ENCODE measurements at places on chromosomes 3 and 15.

- no peak for DNase-seq
Measured at GRCh38 chr3:182810574-182811268, 17.4 kb downstream of the ATP11B start.

DNA sequence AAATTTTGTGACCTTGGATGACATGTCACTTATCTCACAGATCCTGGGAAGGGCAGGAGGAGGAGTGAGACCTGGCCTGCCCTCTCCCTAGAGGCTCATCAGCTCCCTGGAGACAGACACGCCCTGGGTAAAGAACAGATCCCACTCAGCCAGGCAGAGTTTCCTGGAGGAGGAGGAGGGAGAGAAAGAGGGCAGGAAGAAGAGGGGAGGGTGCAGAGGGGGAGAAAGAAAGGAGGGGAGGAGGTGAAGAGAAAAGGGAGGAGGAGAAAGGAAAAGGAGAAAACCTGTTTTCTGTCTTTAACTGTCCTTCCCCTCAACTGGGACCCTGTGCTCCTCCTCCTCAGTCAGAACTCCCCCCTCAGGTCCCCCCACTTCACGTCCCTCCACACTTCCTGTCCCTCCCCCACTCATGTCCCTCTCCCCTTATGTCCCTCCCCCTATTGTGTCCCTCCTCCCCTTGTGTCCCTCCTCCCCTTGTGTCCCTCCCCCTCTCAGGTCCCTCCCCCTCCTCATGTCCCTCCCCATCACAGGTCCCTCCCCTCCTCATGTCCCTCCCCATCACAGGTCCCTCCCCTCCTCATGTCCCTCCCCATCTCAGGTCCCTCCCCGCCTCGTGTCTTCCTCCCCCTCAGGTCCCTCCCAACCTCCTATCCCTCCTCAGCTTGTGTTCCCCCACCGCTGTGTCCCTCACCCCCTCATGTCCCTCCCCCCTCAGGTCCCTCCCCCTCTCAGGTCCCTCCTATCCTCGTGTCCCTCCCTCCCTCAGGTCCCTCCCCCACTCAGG is 52.3 kb upstream of the CGNL1 start:
- DNase-seq = no peak

GRCh38 chr3:196661400-196661799 is 21.9 kb downstream of the NRROS start:
- DNase-seq = no peak

DNA sequence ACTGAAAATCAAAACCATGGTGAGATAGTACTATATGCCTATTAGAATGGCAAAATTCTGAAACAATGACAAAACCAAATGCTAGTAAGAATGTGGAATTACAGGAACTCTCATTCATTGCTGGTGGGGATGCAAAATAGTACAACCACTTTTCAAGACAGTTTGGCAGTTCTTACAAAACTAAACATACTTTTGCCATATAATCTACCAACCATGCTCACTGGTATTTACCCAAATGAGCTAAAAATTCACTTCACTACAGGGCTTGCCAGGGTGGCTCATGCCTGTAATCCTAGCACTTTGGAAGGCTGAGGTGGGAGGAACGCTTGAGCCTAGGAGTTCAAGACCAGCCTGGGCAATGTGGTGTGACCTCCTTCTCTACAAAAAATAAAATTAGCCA is 40.0 kb downstream of the MYO9A start:
- no peak for DNase-seq

DNA sequence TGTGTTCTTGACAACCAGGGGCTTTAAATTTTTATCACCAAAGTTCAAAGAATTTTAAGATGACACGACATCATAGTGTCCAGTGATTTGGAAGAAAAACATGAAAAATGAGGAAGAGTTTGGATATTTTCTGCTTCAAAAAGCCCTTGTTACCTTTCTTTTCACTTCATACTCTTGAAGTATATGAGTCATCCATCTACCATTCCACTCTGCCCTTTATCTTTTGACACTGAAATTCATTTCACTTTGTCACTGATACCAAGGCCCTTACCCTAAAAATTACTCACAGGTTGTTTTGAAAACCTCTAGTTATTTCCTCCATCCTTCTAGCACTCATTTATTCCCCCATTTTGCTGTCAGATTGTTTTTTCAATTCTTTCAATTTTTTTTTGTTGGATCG is 42.7 kb downstream of the OR5H15 start:
- no peak for DNase-seq

GRCh38 chr15:68783226-68784058 is 37.3 kb downstream of the ANP32A start:
- DNase-seq = peak; percentile 41

GRCh38 chr3:30282154-30282696 is 324.2 kb upstream of the TGFBR2 start:
- no peak for DNase-seq

- no peak for DNase-seq
Measured at GRCh38 chr3:23756206-23756840, 49.4 kb upstream of the UBE2E1 start.

- DNase-seq = no peak
Measured at GRCh38 chr15:58307313-58307961, 124.4 kb upstream of the LIPC start.

DNA sequence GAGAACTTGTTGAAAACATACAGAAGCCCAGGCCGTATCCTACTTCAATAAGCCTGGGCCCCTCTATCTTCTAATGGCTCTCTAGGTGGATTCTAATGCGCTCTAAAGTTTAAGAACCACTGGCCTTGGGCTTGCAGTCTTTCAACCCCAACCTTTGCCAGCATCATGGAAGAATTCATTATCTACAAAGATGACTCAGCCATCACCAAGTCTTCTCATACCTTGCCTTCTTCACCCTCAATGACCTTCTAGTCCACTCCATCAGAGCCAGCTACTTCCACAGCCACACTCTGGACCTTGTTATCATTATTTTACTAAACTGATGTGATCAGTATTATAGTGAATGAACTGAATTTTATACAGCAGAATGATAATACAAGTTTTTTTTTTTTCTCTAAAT is 16.9 kb upstream of the TIPARP start:
- no peak for DNase-seq

- DNase-seq = no peak
Measured at GRCh38 chr15:41891226-41891625, 2.6 kb downstream of the SPTBN5 start.

DNA sequence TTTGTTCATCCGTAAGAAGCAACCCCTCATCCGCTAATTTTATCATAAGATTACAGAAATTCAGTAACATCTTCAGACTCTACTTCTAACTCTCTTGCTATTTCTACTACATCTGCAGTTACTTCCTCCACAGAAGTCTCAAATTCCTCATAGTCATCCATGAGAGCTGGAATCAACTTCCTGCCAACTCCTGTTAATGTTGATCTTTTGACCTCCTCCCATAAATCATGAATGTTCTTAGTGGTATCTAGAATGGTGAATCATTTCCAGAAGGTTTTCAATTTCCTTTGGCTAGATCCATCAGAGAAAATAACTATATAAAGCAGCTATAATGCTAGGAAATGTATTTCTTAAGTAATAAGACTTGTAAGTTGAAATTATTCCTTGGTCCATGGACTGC is 115.1 kb downstream of the TAFA4 start:
- DNase-seq = no peak

GRCh38 chr3:42780892-42781700 is 8.0 kb upstream of the CCDC13 start:
- DNase-seq = no peak

GRCh38 chr3:49668414-49668797 is 5.7 kb upstream of the APEH start:
- DNase-seq = no peak

DNA sequence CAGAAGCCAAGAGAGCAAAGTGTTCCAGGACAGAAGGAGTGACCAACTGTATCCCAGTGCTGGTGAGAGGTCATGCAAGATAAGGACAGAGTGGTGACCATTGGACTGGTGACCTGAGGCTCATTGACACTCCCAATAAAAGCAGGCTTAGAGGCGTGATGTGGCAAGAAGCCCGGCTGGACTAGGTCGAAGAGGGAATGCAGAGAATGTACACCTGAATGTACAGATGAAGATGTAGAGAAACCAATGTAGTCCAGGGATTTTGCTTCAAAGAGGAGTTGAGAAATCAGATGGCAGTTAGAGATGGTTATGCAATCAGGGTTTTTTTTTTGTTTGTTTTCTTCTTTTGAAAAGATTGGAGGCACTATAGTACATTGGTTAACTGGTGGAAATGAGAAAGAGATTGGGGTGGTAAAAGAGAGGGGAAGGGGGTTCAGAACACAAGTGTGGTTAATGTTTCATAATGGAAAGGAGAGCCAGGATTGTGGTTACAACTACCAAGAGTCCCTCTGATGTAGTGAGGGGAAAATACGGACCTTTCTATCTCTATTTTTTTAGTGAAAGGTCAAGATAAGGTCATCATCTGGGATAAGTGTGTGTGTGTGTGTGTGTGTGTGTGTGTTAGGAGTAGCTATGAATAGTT is 23.3 kb downstream of the ST3GAL6 start:
- no peak for DNase-seq

GRCh38 chr3:111936191-111936841 is 42.5 kb upstream of the ABHD10 start:
- DNase-seq = no peak

DNA sequence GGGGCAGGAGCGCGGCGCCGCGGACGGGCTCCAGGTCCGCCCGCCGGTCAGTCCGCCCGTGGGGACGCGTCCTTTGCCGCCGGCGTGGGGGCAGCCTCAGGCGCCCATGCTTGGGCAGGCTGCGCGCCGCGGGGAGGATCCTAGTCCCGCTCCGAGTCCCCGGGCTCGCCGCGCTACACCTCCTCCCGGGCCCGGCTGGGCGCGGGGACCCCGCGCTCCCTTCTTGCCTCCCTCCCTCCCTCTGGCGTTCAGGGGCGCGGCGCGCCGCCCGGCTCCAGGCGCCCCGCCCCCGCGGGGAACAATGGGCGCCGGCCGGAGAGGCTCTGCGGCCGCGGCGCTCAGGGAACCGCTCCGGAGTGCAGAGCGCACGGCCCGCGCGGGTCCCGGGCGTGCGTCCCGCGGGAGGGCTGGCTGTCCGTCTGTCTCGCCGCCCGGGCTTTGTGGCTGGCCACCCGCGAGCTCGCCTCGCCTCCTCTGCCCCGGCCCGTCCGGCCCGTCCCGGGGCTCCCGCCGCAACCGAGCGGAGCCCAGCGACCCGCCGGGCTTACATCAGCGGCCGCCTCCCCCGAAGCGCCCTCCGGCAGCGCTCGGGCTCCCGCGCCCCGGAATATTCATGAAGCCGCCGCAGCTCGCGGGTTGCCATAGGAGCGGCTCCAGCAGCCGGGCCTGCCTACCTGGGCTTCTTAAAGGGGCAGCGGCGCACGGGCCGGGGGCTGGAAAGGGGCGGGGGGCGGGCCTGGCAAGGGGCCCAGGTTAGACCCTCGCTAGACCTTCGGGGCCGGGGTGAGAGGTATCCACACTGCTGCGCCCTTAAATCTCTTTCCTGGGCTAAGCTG is at the start of gene HCN4:
TSS of gene HCN4 (minus strand) at position 658 of the 836 bp plus-strand sequence. CDS start 688 bp downstream, outside the sequence.
- no peak for DNase-seq

- DNase-seq = no peak
Measured at GRCh38 chr3:191388823-191389222, 58.5 kb upstream of the UTS2B start.

DNA sequence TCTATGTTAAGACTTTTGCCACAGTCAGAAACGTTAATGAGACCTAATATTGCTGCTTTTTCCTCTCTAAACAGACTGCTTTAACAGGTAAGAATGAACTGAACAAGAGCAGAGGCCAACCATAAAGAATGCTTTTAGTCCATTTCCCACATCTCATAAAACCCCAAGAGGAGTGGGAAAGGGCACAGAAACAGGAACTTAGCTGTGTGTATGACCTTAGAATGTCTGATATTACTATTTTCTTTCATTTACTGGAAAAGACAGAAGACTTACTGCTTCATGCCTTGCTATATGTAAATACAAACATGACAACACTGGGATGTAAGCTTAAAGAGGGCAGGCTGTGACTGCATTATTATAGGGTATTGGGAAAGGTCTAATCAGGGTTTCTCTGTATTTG is 115.0 kb downstream of the ISL2 start:
- DNase-seq = no peak

DNA sequence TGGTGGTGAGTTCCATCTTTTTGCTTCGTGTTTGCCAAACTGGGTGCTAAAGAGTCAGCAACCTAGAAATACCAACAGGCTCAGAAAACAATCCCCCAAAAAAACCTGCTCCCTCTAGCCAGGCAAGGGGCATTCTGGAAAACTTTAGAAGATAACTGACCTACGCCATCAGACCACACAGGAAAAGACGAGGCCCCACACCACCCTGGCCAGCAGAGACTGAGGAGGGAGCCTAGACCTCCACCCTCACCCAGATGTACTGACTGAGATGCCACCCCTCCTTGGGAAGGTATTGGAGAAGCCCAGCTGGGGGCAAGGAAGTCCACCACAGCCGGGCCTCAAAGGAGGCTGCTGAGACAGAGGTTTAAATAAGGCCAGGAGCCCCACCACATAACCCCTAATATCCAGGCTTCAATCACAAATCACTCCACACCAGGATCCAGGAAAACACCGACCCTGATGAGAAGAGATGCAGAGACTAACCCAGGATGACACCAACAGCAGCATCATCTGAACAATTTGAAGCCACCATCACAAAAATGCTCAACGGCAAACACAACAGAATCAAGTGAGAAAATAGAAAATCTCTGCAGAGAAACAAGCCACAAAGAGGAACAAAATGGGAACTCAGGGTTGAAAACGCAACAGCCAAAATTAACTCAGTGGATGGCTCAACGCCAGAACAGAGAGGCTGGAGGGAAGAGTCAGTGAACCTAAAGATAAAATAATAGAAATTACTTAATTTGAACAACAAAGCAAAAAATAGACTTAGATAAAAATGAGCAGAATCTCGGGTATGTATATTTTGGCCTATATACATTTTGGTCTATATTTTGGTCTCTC is 61.0 kb downstream of the TPRA1 start:
- DNase-seq = no peak

DNA sequence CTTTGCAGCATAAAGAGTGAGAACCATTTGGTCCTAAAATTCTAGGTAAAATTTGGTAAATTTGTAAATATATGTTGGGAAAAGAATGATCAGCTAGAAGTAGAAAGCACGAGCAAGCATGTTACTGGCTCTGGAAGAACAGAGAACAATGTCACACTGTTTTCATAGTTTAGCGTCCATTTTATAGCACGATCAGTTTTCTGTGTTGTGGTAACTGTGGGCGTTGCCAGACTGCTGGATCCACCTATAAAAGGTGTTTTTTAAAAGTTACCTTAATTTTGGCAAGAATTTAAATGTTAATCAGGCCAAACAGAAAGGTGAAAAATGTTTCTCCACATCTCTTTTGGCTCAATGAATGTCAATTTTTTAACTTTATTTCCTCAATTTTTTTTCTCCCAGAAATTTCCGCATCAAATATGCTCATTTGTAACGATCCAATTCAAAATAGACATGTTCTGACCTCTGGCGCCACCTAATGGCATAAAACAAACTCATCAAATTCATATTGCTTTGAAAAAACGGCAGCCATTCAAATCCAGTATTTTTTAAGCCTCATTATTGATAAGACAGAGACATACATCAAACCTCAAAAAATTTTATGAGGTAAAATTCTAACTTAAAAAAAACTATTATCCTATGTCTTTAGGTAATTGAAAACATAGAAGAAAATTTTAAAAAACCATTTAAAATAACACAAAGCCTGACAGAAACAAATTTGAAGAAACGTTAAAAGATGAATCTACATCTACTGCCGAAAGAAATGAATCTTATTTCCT is 5.5 kb upstream of the GP5 start:
- no peak for DNase-seq

Measured in stimulated activated naive CD4-positive, alpha-beta T cell treated with Interleukin-2 at 50 U/mL for 16 hours (primary cell).